ENCODE measurements at places on chromosomes 12 and 14.

GRCh38 chr14:23056956-23057756, at the start of gene CDH24:
Gene CDH24 (minus strand): TSS chr14:23057520. CDS start chr14:23055733, 1,787 bp downstream.
- peak; percentile 62 for DNase-seq

DNA sequence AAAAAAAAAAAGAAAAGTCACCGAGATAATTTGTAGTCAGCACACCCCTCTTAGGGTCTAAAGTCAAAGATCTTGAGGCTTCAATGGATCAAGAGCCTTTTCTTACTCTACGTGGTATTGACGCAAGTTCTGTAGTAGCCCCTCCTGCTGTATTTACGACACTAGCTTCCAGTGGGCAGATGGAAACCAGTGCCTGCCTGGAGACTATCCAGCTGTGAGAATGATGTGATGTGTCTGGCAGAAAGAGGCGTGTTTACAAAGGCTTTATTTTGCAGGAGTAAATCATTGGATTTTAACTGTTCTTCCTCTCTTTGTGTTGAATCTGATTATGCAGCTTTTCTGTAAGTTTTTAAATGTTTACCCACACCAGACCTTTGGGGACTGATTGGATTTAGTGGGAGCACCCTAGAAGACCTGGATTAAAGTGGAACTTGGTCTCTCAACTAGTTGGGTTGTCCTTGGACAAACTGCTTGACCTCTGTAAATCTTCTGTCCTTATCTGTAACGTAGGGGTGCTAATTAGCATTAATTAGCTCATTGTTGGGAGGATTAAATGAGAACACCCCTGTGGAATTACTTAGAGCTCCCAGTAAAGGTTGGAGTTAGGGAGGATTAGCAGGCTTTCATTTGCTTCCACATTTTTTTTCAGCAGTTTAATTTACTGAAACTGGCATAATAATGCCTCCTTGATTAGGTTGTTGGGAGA, 72.4 kb downstream of the RASSF3 start:
- no peak for DNase-seq

GRCh38 chr12:111437816-111438454, 32.2 kb downstream of the SH2B3 start:
- DNase-seq: no peak

GRCh38 chr12:92058664-92059063, 87.0 kb downstream of the BTG1 start:
- DNase-seq: no peak

GRCh38 chr14:34087571-34087970, 136.7 kb upstream of the EGLN3 start:
- DNase-seq: no peak

DNA sequence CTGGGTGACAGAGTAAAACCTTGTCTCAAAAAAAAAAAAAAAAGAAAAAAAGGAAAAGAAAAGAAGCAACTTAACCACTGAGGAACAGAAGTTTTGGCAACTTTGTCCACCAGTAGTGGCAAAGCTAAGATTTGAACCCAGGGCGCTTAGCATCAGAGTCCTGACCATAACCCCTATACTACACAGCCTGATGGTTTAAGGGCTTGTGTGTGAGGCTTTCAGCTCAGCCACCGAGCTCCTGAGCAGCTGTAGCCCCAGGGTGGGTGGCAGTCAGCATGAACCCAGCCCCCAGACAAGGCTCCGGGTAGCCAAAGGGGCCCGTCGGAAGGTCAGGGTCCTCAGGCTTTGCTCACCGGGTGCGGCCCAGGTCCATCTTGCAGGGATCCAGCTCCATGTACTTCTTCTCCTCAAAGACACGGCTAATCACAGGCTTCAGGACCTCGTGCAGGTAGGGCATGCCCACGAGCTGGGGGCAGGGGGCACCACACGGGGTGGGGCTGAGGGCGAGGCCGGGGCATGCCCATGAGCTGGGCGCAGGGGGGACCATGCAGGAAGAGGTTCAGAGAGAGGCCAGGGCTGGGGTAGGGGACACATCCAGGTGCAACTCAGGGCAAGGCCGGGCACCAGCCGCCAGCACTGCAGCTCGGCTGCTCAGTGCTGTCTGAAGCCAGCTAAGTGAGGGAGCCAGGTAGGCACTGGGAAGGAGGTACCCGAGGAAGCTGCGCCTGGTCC, 20.9 kb downstream of the RASAL1 start:
- DNase-seq: no peak

DNA sequence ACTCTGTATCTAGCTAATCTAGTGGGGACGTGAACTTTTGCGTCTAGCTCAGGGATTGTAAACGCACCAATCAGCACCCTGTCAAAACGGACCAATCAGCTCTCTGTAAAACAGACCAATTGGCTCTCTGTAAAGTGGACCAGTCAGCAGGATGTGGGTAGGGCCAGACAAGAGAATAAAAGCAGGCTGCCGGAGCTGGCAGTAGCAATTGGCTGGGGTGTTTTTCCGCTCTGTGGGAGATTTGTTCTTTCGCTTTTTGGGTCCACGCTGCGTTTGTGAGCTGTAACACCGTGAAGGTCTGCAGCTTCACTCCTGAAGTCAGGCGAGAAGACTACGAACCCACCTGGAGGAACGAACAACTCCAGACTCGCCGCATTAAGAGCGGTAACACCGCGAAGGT, 76.5 kb downstream of the SPRING1 start:
- DNase-seq: no peak

- no peak for DNase-seq
Measured at GRCh38 chr12:1595690-1596347, 1.4 kb upstream of the FBXL14 start.

- no peak for DNase-seq
Measured at GRCh38 chr12:109085590-109085989, 7.7 kb downstream of the ALKBH2 start.

GRCh38 chr12:55748230-55748993, 5.5 kb downstream of the GDF11 start:
- DNase-seq: no peak

- no peak for DNase-seq
Measured at GRCh38 chr14:95360828-95361227, 41.1 kb upstream of the CLMN start.

DNA sequence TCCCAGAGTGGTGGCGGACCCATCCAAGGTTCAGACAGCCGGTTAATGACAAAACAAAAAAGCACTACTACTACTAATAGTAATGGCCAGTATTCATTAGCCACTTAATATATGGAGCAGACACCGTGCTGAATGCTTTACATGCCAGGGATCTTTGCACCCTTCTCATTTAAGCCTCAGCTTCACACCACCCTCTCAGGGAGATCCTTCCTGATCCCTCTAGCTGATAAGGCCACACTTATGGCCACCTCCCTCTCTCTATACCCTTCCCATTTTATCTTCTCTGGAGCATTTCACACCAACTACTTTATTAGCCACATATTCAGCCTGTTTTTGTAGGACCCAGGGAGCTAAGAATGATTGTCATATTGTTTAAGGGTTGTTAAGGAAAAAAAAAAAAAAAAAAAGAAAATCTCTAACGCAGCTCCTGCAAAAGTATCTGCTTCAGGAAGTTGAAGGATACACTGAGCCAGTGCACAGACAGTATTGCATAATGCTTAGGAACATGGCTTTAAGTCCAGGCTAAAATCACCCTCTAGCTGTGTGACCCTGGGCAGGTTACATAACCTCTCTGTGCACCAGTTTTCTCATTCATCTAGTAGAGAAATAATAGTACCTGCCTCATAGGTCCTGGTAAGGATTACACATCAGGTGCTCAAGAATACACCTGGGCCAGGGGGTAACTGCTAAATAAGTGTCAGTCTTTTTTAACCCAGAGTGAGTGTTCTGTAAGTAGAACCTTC, 29.4 kb downstream of the NUAK1 start:
- DNase-seq: no peak

DNA sequence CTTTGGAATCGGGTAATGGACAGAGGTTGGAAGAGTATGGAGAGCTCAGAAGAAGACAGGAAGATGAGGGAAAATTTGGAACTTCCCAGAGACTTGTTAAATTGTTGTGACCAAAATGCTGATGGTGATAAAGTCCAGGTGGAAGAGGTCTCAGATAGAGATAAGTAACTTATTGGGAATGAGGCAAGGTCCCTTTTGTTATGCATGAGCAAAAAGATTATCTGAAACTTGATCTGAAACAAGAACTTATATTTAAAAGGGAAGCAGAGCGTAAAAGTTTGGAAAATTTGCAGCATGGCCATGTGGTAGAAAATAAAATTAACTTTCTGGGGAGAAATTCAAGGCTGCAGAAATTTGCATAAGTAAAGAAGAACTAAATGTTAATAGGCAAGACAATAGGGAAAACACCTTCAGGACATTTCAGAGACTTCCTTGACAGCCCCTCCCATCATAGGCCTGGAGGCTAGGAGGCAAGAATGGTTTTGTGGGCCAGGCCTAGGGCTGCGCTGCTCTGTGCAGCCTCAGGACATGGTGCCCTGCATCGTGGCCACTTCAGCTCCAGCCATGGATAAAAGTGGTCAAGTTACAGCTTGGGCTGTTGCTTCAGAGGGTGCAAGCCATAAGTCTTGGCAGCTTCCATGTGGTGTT, 425.7 kb upstream of the PRICKLE1 start:
- DNase-seq: no peak

GRCh38 chr12:41053046-41053445, 135.1 kb upstream of the PDZRN4 start:
- DNase-seq: no peak

- no peak for DNase-seq
Measured at GRCh38 chr12:89236748-89237383, 115.4 kb downstream of the DUSP6 start.

GRCh38 chr12:69240631-69240995, 1.2 kb downstream of the CPSF6 start:
- peak; percentile 3 for DNase-seq

GRCh38 chr12:85155791-85156190, 119.6 kb downstream of the LRRIQ1 start:
- DNase-seq: no peak

DNA sequence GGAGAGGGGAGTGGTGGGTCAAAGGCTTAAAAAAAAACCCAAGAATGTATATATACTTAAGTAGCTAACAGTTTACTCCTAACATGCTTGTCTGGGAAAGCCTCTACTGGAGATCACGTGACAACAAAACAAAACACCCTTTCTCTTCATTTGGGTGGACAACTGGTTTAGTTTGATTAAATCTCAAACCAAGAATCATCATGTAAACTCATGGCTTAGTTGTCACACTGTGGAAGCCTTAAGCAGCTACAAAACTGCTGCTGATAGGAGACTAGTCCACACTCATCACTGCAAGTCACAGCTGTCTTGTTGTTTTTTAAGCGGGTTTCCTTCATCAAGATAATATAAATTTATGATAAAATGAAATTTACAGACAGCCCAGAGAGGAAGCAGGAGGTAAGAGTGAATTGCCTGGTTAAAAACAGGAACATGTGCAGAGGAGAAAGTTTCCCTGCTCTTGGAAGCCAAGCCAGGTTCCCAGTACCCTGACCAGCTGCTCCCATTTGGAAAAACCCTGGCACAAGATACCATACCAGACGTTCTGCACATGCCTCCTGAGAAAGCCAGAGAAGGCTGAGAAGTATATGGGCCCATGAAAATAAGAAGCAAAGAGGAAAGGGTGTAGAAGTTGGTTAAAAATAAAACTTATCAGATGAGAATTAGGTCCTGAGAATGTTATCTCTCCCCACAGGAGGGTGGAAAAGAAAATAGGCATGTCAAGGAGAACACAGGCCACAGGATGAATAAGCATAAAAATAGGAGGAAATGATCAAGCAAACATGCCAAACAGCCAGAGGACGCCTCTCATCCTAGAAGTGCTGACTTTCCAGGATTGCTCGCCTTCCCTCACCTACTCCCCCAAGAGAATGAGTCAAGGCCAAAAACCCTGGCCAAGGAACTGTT, 34.0 kb downstream of the EGLN3 start:
- no peak for DNase-seq

DNA sequence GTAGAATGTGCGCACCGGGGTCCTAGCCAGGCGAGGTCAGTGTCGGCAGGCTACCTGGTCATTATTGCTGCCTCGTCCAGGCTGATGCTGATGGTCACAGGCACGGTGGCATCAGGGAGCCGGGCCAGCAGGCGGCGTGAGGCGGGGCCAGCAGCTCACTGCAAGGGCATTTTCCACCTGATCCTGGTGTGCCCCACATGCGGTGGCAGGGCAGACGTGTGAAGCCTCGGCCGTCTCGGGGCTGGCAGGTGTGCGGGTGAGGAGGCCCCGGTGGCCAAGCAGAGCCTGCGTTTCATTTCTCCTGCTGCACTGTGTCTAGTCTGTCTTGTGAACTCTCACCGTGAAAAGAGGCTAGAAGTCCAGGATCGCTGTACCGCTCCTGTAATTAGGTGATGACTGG, 12.0 kb upstream of the AMN start:
- DNase-seq: no peak
